BJ (cell line): ENCODE measurements at places on chromosomes 7 and 10. TPM values are rescaled to one million over a fixed set of nuclear protein-coding genes. Genes with fewer than 3 reads are reported as not detected.

Gene SPDYE1
- not detected in 2 replicates for polyA plus RNA-seq

Gene CLDN15
- 2.7 and 3.7 TPM in 2 replicates for polyA plus RNA-seq

Gene STRIP2
- polyA plus RNA-seq, result 1.5 and 2.0 TPM in 2 replicates

Gene FZD1
- polyA plus RNA-seq, result 3.9 and 4.5 TPM in 2 replicates

Gene CCL24
- not detected in 2 replicates for polyA plus RNA-seq
